ENCODE measurements at places on chromosomes 12 and 14.

DNA sequence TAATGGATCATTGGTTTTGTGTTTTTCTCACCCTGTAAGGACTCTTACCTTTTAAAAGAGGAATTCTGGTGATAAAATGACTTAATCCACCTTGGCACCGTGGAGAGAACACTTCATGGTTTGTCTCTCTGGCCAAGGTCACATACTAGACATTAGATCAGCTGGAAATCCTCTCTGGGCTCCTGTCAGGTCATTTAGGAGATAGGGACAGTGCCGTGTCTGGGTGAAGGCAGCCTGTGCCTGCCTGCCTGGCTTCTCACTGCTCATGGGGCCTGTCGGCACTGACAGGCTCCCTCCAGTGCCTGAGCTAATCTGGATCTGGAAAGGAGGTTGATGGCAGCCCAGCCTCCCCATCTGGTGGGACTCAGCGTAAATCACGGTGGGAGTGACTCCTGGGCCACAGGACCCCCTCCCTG, 5.7 kb downstream of the CRADD start:
- no peak for DNase-seq

DNA sequence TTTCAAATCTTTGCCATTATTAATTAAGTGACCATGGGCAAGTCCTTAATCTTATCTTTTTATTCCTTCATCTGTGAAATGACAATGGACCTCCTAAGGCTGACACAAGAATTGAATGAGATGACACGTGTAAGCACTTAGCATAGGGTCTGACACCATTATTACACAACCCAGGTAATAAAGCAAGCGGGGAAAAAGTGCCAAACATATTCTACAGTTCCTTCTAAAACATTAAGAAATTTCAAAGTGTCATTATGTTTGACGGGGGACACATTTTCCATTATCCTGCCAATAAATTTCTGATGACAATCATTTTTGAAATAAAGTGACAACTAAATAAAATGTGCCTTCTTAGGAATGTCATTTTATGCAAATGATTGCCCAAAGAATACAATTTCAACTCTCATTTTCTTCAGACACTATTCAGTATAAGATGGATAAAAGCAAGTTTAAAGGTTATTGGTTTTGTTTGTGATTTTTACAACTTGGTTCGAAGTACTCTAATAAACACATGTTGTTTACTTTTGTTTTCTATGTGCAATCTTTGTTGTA, 3.0 kb downstream of the ANKS1B start:
- DNase-seq = no peak

GRCh38 chr12:79717006-79717405, 26.2 kb upstream of the PAWR start:
- DNase-seq = no peak

- DNase-seq = no peak
These were observed 27.0 kb downstream of the BTBD7 start for GRCh38 chr14:93305725-93306418.

- peak; percentile 19 for DNase-seq
These were observed 4.1 kb downstream of the CKB start for GRCh38 chr14:103518422-103519042.

Data from T1000 (cell line).